ENCODE measurements at places on chromosomes 6 and 20.
A peak's percentile ranks its signal among the peaks of the same experiment; 100 is the strongest.

- DNase-seq, result peak; percentile 34
Observed at GRCh38 chr20:21967481-21967880, 262.0 kb downstream of the PAX1 start.

DNA sequence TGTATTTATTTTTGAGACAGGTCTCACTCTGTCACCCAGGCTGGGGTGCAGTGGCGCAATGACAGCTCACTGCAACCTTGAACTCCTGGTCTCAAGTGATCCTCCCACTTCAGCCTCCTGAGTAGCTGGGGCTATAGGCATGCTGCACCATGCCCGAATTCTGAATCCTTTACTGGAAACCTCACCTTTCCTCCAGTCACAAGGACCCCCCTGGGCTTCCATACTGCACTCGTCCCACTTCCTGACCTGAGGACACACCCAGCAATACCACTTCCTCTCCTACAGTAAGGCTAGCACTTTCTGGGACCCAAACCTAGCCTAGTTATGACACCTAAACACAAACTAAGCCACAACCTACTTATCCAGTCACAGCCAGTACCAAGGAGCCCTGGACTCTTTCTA is 68.2 kb downstream of the FAM217A start:
- no peak for DNase-seq

- peak; percentile 87 for DNase-seq
Observed at GRCh38 chr6:13354331-13355042, 26.1 kb upstream of the TBC1D7 start.

- DNase-seq, result peak; percentile 34
Observed at GRCh38 chr6:81624453-81624852, 128.0 kb downstream of the TENT5A start.

DNA sequence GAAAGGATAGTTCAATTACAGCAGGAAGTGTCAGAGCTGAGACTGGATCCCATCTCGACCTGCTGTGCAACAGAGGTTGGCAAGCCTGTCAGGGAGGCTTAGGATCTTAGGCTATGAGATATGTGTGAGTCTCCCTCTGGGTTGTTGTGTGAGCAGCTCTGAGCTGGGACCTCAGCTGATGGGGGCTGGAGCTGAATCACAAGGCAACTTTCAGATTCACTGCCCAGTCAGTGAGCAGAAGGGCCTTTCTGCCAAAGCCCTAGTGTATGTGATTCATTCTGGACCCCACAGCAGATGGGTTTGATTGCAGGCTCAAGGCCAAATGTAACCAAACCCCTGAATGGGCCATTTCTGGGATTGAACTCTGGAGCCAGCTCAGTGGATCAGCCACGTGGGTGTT is 4.5 kb downstream of the PI3 start:
- DNase-seq, result no peak

GRCh38 chr20:39885975-39886649 is 802.9 kb downstream of the MAFB start:
- DNase-seq, result peak; percentile 93
